ENCODE measurements at places on chromosomes 2 and 18.

DNA sequence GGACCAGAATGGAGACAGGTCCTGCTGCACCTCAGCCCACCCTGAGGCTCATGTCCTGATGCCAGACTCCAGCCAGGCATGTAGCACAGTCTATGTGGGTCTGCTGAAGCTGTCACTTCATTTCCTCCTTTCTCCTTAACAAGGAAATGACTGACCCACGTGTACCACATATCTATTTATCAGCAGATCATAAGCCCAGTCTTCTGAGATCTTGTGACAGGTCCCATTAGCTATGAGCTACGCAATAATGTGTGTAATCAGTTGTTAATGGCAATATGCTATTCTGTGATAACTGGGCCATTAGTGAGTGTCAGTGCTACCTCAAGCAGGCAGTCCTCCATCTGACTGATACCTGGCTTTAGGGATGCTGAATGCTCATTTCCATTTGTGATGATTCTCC is 615.3 kb downstream of the BCL11A start:
- no peak for DNase-seq

DNA sequence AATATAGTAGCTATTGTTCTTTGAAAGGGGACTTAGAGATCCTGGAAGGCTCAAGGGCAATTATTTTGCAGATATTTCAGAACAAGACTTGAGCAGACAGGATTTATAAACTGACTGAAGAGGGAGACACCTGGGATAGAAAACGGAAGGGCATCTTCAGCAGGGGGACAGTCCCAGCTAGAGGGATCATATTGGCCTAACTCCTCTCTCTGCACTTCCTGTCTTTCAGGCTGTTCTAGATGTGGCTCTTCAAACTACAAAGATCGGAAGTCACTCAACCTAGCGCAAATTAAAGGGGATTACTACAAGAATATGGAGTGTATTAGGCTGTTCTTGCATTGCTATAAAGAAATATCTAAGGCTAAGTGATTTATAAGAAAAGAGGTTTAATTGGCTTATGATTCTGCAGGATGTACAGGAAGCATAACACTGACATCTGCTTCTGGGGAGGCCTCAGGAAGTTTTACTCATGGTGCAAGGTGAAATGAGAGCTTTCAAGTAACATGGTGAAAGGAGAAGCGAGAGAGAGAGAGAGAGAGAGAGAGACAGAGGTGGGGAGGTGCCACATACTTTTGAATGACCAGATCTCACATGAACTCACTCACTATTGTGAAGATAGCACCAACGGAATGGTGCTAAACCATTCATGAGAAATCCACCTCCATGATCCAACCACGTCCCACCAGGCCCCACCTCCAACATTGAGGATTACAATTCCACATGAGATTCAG is 5.3 kb upstream of the CTIF start:
- no peak for DNase-seq

GRCh38 chr18:9849407-9850283 is 36.1 kb upstream of the TXNDC2 start:
- DNase-seq, result peak; percentile 90

GRCh38 chr2:10521356-10522169 is 73.4 kb upstream of the ODC1 start:
- DNase-seq, result no peak

GRCh38 chr2:20145497-20146193 is 79.3 kb downstream of the SDC1 start:
- DNase-seq, result peak; percentile 11

DNA sequence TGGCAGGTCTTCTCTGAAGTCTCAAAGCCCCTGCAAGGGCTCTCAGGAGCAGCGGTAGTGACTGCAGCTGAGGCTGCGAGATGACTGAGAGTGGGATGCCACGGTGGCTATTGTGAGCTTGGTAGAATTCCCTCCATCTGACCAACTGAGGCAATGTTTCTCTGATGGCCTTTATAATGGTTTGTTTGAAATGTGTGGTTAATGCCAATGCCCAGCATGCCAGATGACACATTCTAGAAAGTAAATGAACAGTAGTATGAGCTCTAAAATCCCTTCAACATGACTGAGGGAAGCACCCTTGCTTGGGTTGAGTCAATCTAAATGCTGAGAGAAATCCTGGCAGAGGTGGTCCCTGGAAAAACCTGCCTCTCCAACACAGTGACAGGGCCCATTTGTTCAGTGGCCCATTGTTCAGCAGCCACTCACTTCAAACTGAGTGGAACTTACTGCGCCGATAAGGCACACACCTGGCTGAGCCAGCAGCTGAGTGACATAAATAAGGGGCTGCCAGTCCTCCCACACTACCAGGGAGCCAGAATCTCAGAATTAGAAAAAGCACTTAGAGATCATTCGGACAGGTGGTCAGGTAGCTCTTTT is 31.7 kb downstream of the SULT1C2 start:
- DNase-seq, result no peak

GRCh38 chr2:228048838-228049490 is 132.5 kb downstream of the SPHKAP start:
- DNase-seq, result peak; percentile 3

GRCh38 chr2:152499331-152499816 is 164.4 kb downstream of the FMNL2 start:
- DNase-seq, result peak; percentile 60

DNA sequence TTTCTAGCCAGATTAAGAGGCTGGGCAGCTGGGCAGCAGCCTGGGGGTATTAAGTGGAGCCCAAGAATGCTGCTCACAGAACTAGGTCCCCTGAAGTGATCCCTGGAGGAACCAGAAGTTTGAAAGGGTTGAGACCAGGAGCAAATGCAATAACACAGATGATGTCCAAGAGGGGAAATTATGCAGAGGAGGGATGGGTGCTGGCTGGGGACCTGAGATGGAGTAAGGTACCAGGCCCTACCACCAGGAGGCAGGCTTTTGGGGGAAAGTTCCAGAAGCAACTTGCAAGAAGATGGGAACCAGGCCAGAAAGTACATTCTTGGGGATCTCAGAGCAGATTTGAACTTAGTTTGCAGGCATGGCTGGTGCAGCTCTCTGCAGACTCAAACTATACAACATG is 175.1 kb downstream of the NCK2 start:
- peak; percentile 43 for DNase-seq

GRCh38 chr2:32464431-32464830 is 107.6 kb downstream of the BIRC6 start:
- no peak for DNase-seq

- DNase-seq, result no peak
Observed at GRCh38 chr2:24618144-24618543, 127.1 kb downstream of the NCOA1 start.

- DNase-seq, result no peak
Observed at GRCh38 chr2:47303341-47304148, 99.4 kb upstream of the MSH2 start.

- no peak for DNase-seq
Observed at GRCh38 chr18:55925772-55926171, 337.8 kb upstream of the TCF4 start.

- no peak for DNase-seq
Observed at GRCh38 chr2:118644190-118644589, 203.3 kb downstream of the EN1 start.

GRCh38 chr2:119338826-119339561 is 27.6 kb downstream of the C2orf76 start:
- DNase-seq, result peak; percentile 55

DNA sequence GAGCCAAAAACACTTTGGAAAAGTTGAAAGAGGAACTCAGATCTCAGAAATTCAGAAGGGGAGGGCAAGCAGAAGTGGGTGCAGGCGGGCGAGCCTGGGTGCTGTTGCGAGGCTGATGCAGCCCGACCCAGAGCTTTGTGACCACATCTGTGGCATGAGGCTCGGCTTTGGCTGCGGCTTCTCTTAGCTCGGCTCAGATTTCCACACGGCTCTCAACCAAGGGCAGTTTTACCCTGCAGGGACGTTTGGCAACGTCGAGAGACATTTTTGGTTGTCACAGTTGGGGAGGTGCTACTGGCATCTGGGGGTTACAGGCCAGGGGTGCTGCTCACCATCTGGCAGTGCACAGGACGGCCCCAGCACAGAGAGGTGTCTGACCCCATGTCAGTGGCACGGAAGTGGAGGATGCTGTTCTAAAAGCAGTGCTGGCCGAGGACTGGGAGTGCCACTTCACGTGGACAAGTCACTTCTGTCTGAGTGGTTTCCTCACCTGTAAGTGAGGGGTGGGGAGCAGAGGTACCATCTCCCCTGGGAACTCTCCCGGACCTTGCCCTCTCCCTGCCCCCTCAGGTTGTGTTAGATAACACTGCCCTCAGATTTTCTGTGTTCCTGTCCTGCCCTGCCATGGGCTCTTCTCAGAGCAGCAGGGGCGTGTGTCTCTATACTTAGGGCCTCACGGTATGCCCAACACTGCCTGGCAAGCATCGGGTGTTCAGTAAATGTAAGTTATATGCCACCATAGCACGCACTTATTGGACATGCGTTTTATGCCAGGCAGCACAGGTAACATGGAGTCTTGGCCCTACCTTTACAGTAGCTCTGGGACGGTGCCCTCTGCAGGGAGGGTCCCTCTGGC is 48.7 kb upstream of the FAHD2A start:
- DNase-seq, result no peak

- DNase-seq, result no peak
Observed at GRCh38 chr2:150162241-150162942, 325.1 kb downstream of the RND3 start.

DNA sequence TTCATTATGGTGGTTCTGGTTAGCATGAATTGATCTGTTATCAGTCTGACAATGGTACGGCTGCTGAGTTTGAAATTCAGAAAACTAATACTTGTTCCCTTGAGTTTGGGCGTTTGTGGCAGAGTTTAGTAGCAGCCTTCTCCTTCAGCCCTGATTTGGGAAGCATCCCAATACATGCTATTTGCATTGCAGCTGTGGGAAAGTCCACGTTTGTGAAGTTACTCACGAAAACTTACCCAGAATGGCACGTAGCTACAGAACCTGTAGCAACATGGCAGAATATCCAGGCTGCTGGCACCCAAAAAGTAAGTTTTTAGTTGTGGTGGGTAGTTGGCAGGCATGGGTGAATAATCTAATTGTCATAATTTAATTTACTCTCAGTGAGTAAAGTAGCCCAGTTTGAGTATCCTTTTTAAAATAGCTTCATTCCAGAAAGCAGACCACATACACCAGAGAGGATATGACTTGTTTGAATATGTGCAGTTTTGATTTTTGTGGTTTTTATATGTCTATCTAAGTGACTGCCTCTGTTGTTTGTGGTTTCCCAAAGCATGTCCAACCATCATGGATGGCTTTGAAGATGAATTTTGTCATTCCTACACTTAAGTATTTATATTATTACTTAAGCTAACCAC is 12.2 kb downstream of the DGUOK start:
- no peak for DNase-seq

- no peak for DNase-seq
Observed at GRCh38 chr2:226354434-226354833, 445.2 kb downstream of the IRS1 start.

DNA sequence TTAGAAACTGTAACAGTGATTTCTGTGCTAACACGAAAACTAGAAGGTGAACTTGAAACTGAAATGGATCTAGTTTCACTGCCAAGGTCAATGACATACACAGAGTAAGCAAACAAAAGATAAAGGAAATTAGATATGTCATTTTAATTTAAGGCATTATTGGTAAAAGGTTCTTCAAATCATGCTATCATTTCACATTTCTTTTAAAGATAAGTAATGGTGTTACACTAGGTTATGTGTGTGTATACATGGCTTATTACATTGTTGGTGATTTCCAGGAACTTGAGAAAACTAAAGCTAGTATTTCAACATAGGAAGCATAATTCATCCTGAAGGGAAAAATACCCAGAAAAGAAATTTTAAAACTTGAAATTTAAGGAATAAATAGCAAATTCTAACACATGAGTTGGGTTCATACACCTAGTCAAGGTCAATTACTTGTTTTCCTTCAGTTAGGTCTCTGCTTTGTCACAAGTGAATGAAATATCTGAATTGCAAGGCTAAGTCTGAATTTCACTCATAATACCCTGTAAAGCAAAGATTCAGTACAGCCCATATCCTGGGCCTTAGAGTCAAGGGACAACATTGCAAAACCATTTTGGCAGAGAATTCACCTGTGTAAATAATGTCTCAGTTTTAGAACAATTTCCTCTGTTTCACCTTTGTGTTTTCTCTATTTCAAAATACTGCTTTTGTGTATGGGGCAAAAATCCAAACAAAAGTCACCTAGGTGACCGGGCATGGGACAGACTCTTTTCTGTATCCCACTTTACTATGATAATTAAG is 141.6 kb downstream of the SRBD1 start:
- no peak for DNase-seq

DNA sequence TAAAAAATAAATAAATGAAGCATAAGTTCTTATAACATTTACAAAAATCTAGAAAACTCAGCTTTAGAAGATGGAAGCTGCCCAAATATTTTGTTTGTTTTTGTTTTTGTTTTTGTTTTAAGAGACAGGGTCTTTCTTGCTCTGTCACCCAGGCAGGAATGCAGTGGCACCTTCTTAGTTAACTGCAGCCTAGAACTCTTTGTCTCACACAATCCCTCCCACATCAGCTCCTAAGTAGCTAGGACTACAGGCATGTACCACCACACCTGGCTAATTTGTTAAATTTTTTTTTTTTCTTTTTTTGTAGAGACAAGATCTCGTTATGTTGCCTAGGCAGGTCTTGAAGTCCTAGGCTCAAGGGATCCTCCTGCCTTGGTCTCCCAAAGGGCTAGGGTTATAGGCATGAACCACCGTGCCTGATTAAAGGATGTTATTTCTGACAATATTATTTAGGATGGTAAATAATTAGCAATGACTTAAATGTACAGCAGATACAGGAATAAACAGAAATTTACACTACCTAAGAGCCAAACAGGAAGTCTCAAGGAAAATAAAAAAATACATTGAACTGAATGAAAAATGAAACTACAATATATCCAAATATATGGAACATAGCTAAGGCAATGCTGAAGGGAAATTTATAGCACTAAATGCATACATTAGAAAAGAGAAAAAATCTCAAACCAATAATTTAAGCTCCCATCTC is 17.2 kb downstream of the SESTD1 start:
- DNase-seq, result no peak

- no peak for DNase-seq
Observed at GRCh38 chr2:55361465-55362189, 58.0 kb downstream of the CCDC88A start.
